ENCODE measurements at places on chromosomes 2 and 18.
A peak's percentile ranks its signal among the peaks of the same experiment; 100 is the strongest.

DNA sequence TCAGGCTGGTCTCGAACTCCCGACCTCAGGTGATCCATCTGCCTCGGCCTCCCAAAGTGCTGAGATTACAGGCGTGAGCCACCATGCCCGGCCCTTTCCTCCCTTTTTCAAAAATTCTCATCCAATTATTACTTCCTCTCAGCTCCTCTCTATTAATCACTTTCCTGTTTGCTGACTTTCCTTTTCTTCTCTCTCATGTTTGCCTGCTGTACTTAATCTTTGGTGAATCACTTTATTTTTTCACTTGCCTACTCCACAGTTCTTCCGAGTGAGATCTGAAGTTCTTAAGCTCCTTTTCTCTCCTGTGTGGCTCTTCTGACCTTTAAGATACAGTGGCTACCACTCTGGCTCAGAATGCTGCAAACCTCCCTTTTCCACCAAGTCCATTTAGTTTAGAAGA, 126.3 kb upstream of the SERTAD2 start:
- DNase-seq = peak; percentile 66

- DNase-seq = no peak
Measured at GRCh38 chr2:236250286-236250685, 13.9 kb downstream of the ASB18 start.

GRCh38 chr18:61637319-61637718, 255.5 kb downstream of the RNF152 start:
- no peak for DNase-seq

DNA sequence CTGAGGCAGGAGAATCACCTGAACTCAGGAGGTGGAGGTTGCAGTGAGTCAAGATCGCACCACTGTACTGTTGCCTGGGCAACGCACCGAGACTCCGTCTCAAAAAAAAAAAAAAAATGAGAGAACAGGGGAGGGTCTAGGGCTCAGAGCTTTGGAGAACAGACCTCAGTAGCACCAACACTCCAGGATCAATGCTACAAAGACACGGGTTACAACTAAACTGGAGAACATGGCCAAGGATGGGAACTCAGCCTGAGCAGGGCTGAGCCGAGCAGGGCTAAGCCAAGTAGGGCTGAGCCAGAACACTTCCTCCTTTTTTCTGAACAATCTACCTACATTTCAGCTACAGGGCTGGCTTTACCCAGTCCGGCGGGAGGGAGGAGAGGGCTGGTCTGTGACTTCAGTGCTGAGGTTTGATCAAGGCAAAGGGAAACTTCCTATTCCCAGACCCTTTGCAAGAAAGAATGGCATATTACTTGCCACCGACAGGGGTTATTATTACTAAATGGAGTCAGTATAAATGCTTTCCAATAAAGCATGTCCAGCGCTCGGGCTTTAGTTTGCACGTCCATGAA, 2.9 kb upstream of the CASP8 start:
- DNase-seq = no peak

DNA sequence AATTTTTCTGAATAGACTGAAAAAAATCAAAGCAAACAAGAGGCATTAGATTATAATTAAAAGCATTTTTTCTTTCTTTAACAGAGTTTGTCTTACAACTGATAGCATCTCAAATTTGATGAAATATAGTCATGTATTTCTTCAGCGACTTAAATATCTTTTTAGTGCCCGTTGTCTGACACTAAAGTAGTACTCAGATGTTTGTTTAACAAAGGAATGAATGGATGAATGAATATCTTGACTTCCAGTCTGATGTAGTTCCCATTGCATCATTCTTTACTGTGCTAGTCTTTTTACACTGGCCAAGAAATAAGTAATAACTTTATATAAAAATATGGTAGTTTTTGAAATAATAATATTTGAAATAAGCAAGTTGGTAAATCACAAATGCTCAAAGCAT, 111.1 kb downstream of the TTC27 start:
- DNase-seq = no peak

DNA sequence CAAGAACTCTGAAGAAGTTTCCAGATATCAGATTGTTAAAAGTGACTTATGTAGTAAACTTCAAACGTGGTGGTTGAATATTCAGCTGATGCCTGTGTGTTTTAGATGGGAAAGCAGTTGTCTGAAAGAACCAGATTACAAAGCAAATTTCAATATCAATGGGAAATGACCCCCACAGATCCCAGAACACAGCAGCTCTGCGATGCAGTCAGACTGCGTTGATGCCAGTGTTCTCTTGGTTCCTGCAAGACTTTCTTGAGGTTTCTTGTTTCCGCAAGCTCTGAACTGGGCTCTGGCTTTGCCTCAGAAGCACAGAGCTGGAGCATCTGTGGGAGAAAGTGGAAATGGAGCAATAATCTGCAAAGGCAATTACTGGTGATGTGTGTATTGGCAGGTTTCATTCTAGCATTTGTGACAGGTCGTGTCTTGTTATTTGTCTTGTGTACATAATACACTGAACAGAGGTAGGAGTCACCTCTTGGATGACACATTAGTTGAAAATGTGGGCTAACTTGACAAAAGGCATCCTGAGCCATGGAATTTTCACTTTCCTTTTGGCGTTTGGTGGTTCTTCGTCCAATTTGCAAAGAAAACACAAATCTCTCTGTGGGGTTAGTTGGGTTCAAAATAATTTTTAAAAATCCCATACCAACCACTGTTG, 10.8 kb upstream of the LYPD6B start:
- DNase-seq = peak; percentile 19

DNA sequence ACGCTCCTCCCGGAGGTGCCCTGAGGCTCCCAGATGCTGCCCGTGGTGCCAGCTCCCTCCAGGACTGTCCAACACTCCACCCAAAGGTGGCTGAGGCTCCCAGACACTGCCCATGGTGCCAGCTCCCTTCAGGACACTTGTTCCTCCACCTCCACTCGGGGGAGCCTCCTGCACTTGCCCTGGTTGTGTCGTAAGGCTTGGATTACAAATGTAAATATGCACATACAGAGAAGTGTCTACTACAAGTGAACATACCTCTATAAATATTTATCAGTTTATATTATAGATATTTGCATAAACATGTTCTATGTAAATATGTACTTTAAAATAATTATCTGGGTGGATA, 143.3 kb downstream of the PXDN start:
- DNase-seq = no peak

DNA sequence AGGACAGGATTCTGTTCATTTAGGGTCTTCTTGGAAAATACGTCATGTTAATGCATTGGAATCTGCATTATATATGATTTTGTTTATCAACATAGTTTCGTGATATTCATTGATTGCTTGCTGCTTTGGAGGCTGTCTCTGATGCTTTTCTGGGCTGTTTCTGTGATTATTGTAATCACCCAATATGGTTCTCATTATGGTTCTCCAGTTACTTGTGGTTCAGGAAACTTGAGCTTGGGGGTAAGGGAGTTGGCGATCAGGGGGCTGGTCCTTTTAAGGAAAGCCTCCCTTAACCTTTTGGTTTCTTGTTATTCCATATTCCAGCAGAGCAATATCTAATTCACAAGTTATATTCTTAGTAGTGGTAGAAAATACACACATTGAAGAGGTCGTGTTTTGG, 17.4 kb upstream of the STON1 start:
- DNase-seq = no peak

DNA sequence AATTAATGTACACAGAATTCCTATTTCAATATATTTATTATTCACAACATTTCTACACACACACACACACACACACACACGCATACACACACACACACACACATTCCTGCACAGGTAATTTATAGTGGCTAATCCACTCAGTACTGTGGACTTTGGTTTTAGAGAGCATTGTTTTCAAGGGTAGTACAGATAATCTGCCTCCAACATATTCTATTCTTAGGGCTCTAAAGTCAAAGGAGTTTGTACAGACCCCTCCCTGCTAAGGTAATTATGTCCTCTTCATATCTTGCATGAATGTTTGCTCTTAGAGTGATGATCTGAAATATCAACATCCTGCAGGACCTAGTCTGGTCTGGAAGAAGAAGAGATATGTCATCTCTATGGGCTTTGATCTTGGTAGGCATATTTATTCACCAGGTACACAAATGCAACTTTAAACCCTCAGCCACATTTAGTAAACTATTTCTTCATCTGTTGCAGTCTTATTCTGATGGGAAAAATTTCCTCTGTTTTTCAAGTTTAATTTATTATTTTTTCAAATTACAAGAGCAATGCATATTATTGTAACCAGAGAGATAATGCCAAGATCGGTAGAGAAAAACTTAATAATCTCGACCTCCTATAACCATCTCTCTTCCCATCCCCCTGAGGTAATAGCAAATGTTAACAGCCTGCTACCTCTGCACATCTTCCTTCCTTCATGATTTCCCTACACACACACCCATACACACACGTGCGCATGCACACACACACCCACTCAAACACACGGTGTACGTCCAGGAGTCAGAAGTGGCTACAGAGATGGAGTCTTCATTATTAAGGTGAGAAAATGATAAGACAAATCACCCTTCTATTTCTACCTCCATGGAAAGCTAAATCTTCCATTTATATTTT, 18.3 kb upstream of the POLE4 start:
- no peak for DNase-seq

- DNase-seq = no peak
Measured at GRCh38 chr2:122139739-122140420, 384.4 kb downstream of the TSN start.

- peak; percentile 90 for DNase-seq
Measured at GRCh38 chr2:73176881-73177644, 25.3 kb upstream of the NOTO start.

DNA sequence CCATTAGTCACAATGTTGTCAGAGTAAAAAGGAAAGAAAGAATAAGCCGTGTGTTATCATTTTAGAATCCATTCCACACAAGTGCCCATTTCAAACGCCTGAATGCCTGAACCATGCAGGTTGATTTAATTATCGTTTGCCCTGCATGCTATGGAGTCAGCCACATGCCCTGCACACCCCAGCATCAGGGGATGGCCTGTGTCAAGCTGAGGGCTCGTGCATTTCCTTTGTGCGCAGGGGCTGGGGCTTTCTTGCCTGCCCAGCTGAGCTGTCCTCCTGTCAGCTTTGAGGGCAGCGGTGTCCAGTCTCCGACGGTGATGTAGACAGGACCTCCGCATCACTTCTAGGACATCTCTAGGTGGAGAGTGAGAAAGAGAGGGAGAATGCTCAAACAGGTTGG, 200.4 kb downstream of the TSN start:
- no peak for DNase-seq

DNA sequence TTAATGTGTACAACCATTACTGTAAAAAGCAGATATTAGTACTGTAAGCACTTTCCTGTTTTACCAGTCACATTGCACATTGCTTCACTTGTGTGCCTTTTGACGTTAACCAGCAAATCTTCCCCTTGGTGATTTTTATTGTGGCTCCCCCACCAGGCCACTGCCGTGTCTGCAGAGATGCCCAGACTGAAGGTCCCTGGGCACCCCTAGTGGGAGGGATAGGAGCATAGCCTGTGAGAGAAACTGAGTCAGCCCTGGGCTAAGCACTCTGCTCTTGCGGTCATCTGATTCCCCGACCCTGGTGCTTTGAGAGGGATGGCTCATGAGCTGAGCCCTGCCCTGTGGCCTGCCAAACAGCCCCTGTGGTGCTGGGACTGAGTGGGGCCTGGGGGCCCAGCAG, 73.4 kb downstream of the INPP4A start:
- DNase-seq = peak; percentile 26

DNA sequence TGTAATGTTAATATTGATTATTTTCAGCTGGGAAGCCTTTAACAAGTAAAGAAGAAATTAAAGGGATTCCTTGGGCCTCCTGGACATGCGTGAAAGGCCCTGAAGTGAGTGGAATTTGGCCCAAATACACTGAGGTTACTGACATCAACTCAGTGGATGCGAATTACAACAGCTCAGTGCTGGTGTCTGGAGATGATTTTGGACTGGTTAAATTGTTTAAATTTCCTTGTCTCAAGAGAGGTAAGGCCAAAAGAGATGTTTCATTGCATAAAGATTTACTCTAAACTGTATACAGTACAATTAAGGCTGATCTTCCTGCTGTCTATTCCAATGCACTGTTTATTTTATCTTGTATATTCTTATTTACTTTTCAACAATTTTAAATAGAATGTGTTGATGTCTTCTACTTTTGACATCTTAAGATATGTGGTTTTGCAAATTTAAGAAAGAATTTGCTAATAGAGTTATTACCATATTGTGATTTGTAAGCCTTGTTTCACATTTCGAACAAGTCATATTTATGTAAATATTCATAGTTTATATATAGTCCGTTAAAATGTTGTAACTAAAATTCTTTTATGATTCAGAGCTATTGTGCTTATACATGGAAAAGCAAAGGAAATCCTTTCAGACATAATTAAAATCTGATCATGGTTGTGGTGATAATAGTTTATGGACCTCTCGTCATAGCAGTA, 130.3 kb downstream of the EML6 start:
- no peak for DNase-seq

DNA sequence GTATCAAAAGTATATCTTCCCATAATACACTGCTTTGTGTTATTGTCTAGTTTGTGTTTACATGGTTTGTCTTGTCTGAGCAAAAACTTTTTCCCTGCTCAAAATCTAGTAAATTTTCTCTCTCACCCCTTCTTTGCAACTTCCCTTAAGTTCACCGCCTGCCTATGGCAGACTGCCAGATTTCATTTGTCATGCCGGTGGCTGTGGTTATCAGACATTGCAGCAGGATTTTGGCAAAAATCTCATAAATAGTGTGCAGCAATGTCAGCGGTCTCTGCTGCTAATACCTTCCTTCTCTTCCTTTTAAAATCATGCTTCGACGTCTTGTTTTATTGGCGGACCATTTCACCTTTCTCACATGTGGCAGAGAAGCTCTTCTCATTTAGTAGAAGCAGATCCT, 45.6 kb upstream of the TMEM178A start:
- DNase-seq = peak; percentile 93

- DNase-seq = peak; percentile 28
Measured at GRCh38 chr2:29650631-29651097, 270.7 kb downstream of the ALK start.

- DNase-seq = no peak
Measured at GRCh38 chr2:113167115-113167932, 6.4 kb upstream of the PSD4 start.

DNA sequence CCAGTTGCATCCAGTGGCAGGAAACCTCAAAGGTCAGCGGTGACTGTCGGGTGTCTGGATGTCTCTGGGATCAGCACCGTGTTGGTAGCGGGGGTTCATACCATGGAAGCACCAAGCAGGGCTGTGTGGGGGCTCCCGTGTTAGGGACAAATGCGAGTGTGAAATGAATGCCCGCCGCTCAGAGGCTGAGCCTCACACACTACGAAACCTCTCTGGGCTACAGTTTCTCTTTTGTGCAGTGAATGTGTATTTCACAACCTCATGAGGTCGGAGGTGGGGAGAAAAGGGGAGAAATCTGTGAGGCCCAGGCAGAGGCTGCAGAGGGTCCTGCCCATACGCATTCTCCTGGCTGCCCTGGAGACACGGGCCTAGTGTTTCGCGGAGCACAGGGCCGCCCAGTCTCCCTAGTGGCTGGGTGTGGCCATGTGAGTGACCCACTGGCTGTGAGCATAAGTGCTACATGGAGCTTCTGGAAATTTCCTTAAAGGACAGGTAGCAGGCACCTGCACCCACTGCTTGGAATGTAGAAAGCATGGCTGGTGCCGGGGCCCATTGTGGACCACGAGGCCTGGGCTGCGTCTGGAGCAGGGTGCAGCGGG, 138.0 kb upstream of the GLI2 start:
- DNase-seq = no peak
